ENCODE measurements at places on chromosomes 12 and 14. TPM values are rescaled to one million over a fixed set of nuclear protein-coding genes. Genes with fewer than 3 reads are reported as not detected.

- H3K4me3 ChIP-seq = no peak overlapping the region
- H3K27me3 ChIP-seq = no peaks in the 10 kb centered on the region
- DNase-seq = no peak
- peaks cover 54% of the 10 kb centered on the region for H3K4me1 ChIP-seq
- no peak overlapping the region for H3K27ac ChIP-seq
These were observed 30.8 kb downstream of the MAX start for GRCh38 chr14:65071544-65071943.

GRCh38 chr14:87334997-87335685, 657.8 kb downstream of the GALC start:
- H3K27ac ChIP-seq = no peak overlapping the region
- H3K27me3 ChIP-seq = no peaks in the 10 kb centered on the region
- H3K4me1 ChIP-seq = no peaks in the 10 kb centered on the region
- no peak for DNase-seq
- H3K4me3 ChIP-seq = no peak overlapping the region

DNA sequence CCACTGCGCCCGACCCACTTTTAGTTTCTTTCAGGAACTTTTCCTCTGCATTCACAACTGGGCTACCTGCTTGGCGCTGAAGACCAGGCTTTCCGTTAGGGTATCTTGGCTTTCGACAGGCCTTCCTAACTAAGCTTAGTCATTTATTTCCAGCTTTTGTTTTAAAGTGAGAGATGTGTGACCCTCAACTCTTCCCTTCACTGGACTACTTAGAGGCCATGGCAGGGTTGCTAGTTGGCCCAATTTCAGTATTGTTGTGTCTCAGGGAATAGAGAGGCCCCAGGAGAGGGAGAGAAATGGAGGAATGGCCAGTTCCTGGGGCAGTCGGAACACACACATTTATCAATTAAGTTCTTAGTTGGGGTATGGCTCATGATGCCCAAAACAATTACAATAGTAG, 10.4 kb downstream of the MTA1 start:
- H3K36me3 ChIP-seq = no peaks in the 10 kb centered on the region
- peak overlapping the region; percentile 51 for H3K27ac ChIP-seq

DNA sequence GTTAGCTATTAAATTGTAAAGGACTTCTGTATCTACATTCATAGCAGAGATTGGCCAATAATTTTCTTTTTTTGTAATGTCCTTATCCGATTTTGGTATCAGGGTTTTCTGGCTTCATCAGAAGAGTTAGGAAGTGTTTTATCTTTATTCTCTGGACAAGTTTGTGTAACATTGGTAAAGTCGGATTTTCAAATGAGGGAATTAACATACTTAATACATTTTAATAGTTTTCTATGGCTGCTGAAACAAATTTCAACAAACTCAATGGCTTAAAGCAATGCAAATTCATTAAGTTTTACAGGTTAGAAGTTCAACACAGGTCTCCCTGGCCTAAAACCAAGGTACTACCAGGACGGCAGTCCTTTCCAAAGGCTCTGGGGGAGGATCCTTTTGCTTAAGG, 13.2 kb upstream of the SLC8A3 start:
- no peaks in the 10 kb centered on the region for H3K27me3 ChIP-seq
- no peak for DNase-seq
- no peak overlapping the region for H3K27ac ChIP-seq
- H3K36me3 ChIP-seq = no peaks in the 10 kb centered on the region
- H3K4me3 ChIP-seq = no peak overlapping the region

DNA sequence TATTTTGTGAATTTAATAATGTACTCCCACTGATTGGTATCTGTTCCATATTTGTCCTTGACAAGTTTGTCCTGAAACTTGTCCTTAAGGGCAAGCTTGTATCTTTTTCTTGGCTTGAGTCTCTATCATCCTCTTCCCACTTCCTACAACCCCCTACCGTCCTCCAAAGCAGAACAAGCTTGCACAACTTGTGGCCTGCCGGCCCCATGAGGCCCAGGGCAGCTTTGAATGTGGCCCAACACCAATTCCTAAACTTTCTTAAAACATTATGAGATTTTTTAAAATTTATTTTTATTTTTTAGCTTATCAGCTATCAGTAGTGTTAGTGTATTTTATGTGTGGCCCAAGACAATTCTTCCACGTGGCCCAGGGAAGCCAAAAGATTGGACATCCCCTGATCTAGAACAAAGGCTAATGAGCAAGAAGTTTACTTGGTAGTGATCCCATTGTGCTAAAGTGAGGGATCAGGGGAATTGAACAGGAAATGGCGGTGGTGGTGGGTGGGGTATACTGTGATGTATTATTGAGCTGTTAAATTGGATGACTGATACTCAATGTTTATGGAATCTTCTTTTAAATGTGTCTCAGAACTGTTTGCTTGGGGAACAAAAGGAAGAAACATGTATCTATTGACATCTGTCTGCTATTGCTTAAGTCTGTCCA, 37.8 kb downstream of the TMX1 start:
- no peaks in the 10 kb centered on the region for H3K27me3 ChIP-seq
- H3K4me1 ChIP-seq = no peaks in the 10 kb centered on the region
- no peak overlapping the region for H3K4me3 ChIP-seq
- H3K36me3 ChIP-seq = no peaks in the 10 kb centered on the region
- H3K27ac ChIP-seq = no peak overlapping the region
- DNase-seq = no peak

- no peak overlapping the region for H3K4me3 ChIP-seq
- H3K27me3 ChIP-seq = no peaks in the 10 kb centered on the region
- H3K4me1 ChIP-seq = no peaks in the 10 kb centered on the region
- no peak overlapping the region for H3K27ac ChIP-seq
- DNase-seq = no peak
These were observed 141.2 kb upstream of the PARP11 start for GRCh38 chr12:4014444-4014843.

- no peak for DNase-seq
- H3K36me3 ChIP-seq = no peaks in the 10 kb centered on the region
- no peaks in the 10 kb centered on the region for H3K4me1 ChIP-seq
- no peaks in the 10 kb centered on the region for H3K27me3 ChIP-seq
- H3K27ac ChIP-seq = no peak overlapping the region
- H3K4me3 ChIP-seq = no peak overlapping the region
These were observed 17.1 kb downstream of the KIF26A start for GRCh38 chr14:104155513-104155912.

DNA sequence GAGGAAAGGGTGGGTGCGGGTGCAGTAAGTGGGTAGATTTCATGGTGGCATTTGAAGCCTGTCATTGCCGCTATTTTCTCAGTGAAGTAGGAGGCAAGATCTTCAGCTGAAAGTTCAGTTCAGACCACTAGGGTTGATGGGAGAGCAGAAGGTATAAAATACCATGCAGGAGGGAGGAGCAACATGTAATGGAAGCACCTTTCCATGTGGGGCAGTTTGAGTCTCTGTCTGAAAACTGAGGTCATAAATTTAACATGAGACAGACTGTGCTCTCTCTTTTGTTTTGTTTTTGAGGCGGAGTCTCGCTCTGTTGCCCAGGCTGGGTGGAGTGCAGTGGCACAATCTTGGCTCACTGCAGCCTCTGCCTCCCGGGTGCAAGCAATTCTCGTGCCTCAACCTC, 22.7 kb downstream of the LRRC74A start:
- H3K4me3 ChIP-seq = no peak overlapping the region
- H3K27ac ChIP-seq = no peak overlapping the region
- H3K4me1 ChIP-seq = no peaks in the 10 kb centered on the region
- no peaks in the 10 kb centered on the region for H3K36me3 ChIP-seq
- no peak for DNase-seq
- H3K27me3 ChIP-seq = no peaks in the 10 kb centered on the region

DNA sequence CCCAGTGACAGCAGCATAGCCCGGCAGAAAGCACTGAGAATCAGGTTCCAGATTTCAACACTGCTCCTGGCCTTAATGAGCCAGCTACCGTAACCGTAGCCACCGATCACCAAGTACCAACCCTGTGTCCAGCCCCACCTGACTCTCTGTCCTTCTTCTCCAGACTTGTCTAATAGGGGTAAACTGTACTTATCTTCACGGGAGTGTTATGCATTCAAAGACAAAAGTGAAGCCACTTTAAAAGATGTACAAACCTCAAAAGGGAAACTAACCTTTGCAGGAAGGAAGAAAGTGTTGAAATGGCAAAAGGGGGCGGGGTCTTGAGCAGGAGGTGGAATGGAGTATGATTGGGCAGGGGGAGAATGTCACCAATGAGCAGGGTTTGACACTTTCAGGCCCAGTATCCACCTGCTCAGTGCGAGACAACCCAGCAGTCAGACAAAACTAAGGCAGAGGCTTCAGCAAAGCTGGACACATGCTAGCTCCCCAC, 226.1 kb downstream of the CHST11 start:
- no peak overlapping the region for H3K27ac ChIP-seq
- H3K27me3 ChIP-seq = no peaks in the 10 kb centered on the region

DNA sequence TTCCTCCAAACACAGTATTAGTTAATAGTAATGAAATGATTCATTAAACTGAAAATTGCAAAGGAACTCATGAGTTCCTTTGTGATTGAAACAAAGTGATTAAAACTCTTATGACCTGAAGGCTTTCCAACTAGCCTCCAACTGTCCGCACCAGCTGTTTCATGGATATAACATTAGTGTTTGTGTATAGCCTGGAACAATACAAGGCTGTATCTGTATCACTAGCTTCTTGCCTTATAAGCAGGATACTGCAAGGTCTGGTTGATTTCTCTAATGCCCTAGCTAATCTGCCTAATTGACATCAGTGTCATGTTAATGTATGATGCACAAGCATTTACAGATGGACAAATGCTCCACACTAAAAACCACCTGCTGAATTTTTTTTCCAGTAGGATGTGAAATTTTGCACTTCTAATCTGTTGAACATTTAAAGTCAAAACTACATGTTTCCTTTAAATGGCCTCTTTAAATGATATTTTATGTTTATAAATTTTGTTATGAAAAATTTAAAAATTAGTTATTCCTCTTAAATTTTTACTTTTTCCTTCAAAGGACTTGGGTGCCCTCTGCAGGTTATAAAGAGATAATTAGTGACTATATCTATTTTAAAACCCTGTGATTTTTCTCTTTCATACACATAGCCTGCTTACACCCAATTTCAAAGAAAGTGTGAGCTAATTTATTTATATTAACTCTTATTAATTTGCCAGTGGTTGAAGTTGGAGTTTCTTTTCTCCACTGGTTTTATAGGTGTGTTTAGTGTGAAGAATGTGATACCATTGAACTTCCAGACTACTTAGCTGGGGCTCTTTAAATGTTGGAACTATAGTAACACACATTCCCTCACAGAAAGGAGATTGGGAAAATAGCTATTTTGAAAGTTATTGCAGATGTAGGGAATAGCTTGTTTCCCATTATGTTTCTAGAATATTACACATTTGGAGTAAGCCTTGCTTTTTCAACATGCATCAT, 25.4 kb downstream of the AP5M1 start:
- H3K27me3 ChIP-seq = no peaks in the 10 kb centered on the region
- no peak overlapping the region for H3K27ac ChIP-seq
- no peaks in the 10 kb centered on the region for H3K36me3 ChIP-seq
- DNase-seq = no peak
- no peak overlapping the region for H3K4me3 ChIP-seq

GRCh38 chr12:12446786-12447185, 89.9 kb downstream of the BORCS5 start:
- no peaks in the 10 kb centered on the region for H3K27me3 ChIP-seq
- H3K27ac ChIP-seq = no peak overlapping the region
- peaks cover 23% of the 10 kb centered on the region for H3K4me1 ChIP-seq
- H3K36me3 ChIP-seq = no peaks in the 10 kb centered on the region

GRCh38 chr12:104551313-104551931, 94.7 kb downstream of the CHST11 start:
- no peak overlapping the region for H3K27ac ChIP-seq
- DNase-seq = no peak
- H3K36me3 ChIP-seq = no peaks in the 10 kb centered on the region
- H3K4me1 ChIP-seq = no peaks in the 10 kb centered on the region

GRCh38 chr12:47881051-47881450, 23.7 kb downstream of the VDR start:
- no peak for DNase-seq
- no peak overlapping the region for H3K4me3 ChIP-seq
- H3K36me3 ChIP-seq = no peaks in the 10 kb centered on the region
- H3K27ac ChIP-seq = no peak overlapping the region

- H3K4me1 ChIP-seq = no peaks in the 10 kb centered on the region
- no peak overlapping the region for H3K27ac ChIP-seq
- no peak overlapping the region for H3K4me3 ChIP-seq
- no peak for DNase-seq
- no peaks in the 10 kb centered on the region for H3K27me3 ChIP-seq
These were observed 6.0 kb upstream of the YARS2 start for GRCh38 chr12:32761716-32762115.

GRCh38 chr14:28406196-28406595, 360.4 kb upstream of the FOXG1 start:
- no peaks in the 10 kb centered on the region for H3K27me3 ChIP-seq
- DNase-seq = no peak
- H3K36me3 ChIP-seq = no peaks in the 10 kb centered on the region
- no peaks in the 10 kb centered on the region for H3K4me1 ChIP-seq
- no peak overlapping the region for H3K27ac ChIP-seq

GRCh38 chr14:89549381-89550125, 132.5 kb upstream of the FOXN3 start:
- no peak overlapping the region for H3K4me3 ChIP-seq
- H3K27me3 ChIP-seq = no peaks in the 10 kb centered on the region
- DNase-seq = no peak
- no peak overlapping the region for H3K27ac ChIP-seq
- no peaks in the 10 kb centered on the region for H3K4me1 ChIP-seq

DNA sequence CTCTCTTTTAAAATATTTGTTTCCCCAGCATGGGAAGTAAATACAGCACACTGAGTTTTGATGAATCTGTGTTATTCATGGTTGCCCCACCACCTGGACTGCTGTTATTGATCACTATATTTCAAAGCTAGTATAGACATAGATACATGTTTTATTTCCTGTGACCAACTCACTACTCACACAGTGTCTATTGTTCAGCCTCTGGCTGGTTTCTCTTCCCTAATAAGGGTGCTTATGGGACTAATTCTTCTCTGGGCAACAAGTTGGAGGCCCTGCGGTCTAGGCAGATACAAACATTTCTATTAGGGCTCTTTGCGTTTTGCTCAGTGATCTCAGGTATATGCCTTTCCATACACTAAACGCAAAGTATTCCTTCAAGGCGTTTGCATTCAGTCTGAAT, 1191.0 kb upstream of the TMEM132C start:
- no peaks in the 10 kb centered on the region for H3K27me3 ChIP-seq
- no peaks in the 10 kb centered on the region for H3K36me3 ChIP-seq
- DNase-seq = no peak

- H3K4me3 ChIP-seq = no peak overlapping the region
- DNase-seq = no peak
- no peak overlapping the region for H3K27ac ChIP-seq
- H3K4me1 ChIP-seq = no peaks in the 10 kb centered on the region
- no peaks in the 10 kb centered on the region for H3K27me3 ChIP-seq
These were observed 11.2 kb upstream of the MAGOHB start for GRCh38 chr12:10624605-10625004.

The STYX gene
- 17.7 TPM for total RNA-seq

The TAS2R8 gene
- total RNA-seq = not detected

The PROX2 gene
- total RNA-seq = not detected

The IL26 gene
- total RNA-seq = not detected

The LRCOL1 gene
- not detected for total RNA-seq

The GARIN6 gene
- total RNA-seq = not detected

The C12orf50 gene
- total RNA-seq = not detected

The SLCO1B3 gene
- total RNA-seq = not detected

The GUCY2C gene
- total RNA-seq = not detected

The KRT5 gene
- not detected for total RNA-seq

The PFKM gene
- 686 TPM for total RNA-seq

The IGF1 gene
- total RNA-seq = 16.4 TPM

The ANKS1B gene
- 5.9 TPM for total RNA-seq

The ZDHHC22 gene
- not detected for total RNA-seq

The LRRC23 gene
- 6.5 TPM for total RNA-seq

The IFNG gene
- total RNA-seq = not detected

The CCDC88C gene
- 1.8 TPM for total RNA-seq
